A549 treated with dexamethasone at 1 μM for 4 hours (cell line): ENCODE measurements at places on chromosomes 13 and 19. TPM values are rescaled to one million over a fixed set of nuclear protein-coding genes. Genes with fewer than 3 reads are reported as not detected.

The ZNF177 gene
- 0.49 to 0.66 TPM (median 0.61 TPM) in 5 replicates for total RNA-seq

The ISOC2 gene
- total RNA-seq: 48.5 to 57.4 TPM (median 51.3 TPM) in 5 replicates

The TTYH1 gene
- 0.12 to 0.13 TPM in 2 of 5 replicates, not detected in the others for total RNA-seq

The ZNF546 gene
- 1.8 to 2.5 TPM (median 2.2 TPM) in 5 replicates for total RNA-seq

The ZNF625 gene
- total RNA-seq: not detected in 5 replicates

The PEAK3 gene
- total RNA-seq: 0.15 to 0.41 TPM (median 0.31 TPM) in 5 replicates

The OR4F17 gene
- not detected in 5 replicates for total RNA-seq

The MPND gene
- 7.1 to 11.2 TPM (median 10.2 TPM) in 5 replicates for total RNA-seq

The LIM2 gene
- not detected in 5 replicates for total RNA-seq
